ENCODE measurements at places on chromosomes 12 and 14. TPM values are rescaled to one million over a fixed set of nuclear protein-coding genes. Genes with fewer than 3 reads are reported as not detected.

The KLHDC1 gene
- not detected for total RNA-seq

The OTX2 gene
- total RNA-seq: 193 TPM

The SELPLG gene
- 0.09 TPM for total RNA-seq

The NPFF gene
- not detected for total RNA-seq

The OTOGL gene
- 0.11 TPM for total RNA-seq

The CYP27B1 gene
- 6.1 TPM for total RNA-seq

The RAB15 gene
- 54.3 TPM for total RNA-seq

The CMA1 gene
- total RNA-seq: not detected

The CCDC38 gene
- not detected for total RNA-seq

The RFC5 gene
- 50.4 TPM for total RNA-seq

The FOXA1 gene
- 0.07 TPM for total RNA-seq

The GALNT16 gene
- total RNA-seq: 2.3 TPM

The MAP3K9 gene
- total RNA-seq: 20.0 TPM

The TAS2R8 gene
- total RNA-seq: not detected

The TMEM63C gene
- total RNA-seq: 1.7 TPM
